ENCODE measurements at places on chromosomes 2 and 18. TPM values are rescaled to one million over a fixed set of nuclear protein-coding genes. Genes with fewer than 3 reads are reported as not detected.

DNA sequence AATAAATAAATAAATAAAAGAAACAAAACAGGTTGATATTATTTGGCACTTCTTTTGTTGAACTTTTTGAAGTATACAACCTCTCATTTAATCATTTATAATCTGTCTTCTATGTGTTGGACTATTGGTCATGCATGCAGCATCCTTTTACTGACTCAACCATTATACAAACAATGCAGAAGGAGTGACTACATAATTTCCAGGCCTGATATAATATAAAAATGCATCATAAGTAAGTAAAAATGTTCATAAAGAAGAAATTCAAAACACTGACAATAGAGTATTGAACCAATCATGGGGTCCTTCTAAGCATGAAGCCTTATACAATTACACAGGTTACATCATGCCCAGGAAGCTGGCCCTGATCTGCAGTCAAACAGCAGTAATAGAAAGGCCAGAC lies 141.5 kb upstream of the FN1 start:
- no peak for DNase-seq

DNA sequence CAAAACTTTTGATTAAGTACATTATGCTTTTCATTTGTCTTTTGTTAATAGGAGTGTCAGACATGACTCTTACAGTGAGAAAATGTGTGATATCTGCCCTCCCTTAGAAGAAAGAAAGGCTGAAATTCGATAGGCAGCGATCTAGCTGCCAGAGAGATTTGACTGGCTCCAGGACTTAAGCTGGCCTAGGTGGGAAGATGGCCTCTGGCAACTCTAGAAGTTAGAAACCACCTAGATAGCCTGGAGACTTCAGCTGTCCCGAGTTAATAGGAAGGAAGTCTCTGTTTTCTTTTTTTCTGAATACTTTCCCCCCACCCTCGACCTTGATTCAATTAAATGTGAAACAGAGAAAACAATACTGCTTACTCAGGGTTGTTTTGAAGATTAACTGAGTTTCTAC lies 1194.7 kb upstream of the CRIM1 start:
- DNase-seq, result no peak

- no peak for DNase-seq
These were observed 20.9 kb downstream of the NETO1 start for GRCh38 chr18:72846736-72847533.

GRCh38 chr2:176819306-176819705 lies 393.3 kb upstream of the HNRNPA3 start:
- no peak for DNase-seq

- no peak for DNase-seq
These were observed 31.9 kb downstream of the ABHD3 start for GRCh38 chr18:21672521-21673267.

DNA sequence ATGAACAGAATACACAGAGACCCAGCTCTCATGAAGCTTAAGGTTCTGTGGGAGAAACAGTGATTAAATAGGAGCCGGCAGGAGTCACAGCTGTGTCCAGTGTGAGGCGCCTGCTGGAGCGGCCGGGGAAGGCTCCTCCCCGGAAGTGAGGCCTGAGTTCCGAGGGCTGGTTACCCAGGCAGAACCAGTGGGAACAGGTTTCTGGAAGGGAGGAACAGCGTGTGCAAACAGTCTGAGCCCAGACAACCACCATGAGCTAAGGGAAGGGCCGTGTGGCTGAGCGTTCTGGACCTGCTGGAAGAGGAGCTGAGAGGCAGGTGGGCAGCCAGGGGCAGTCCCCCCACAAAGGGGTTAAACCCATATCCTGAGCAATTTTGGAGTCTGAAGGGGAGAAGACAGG lies 26.0 kb upstream of the NPAS2 start:
- no peak for DNase-seq

DNA sequence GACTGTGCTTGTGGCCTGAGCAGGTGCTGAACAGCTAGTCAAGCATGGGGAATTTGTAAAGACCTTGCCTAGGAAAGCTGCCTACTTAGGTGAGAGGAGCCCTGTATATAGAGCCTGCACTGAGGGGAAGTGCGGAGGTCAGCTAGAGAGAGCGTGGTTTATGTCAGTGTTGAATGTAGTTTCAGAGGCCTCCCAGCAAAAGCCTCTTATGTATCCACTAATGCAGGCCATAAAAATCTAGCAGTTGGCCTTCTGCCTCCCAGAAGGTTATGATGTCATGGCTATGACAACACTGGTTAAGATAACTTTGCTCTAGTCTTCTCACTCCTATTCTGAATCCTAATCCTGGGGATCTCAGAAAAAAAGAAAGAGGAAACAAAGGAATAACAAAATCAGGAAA lies 88.9 kb downstream of the ASXL3 start:
- DNase-seq, result no peak

- DNase-seq, result no peak
These were observed 9.6 kb upstream of the RAB31 start for GRCh38 chr18:9698497-9698896.

- peak; percentile 32 for DNase-seq
These were observed 1.7 kb downstream of the EVA1A start for GRCh38 chr2:75558786-75559679.

C2orf80 gene
- total RNA-seq, result not detected

DPP10 gene
- total RNA-seq, result not detected

TMSB10 gene
- 2,196 TPM for total RNA-seq

ZNF638 gene
- total RNA-seq, result 90.2 TPM

GRCh38 chr2:201108341-201108740 lies 7.6 kb upstream of the CFLAR start:
- DNase-seq, result no peak

DNA sequence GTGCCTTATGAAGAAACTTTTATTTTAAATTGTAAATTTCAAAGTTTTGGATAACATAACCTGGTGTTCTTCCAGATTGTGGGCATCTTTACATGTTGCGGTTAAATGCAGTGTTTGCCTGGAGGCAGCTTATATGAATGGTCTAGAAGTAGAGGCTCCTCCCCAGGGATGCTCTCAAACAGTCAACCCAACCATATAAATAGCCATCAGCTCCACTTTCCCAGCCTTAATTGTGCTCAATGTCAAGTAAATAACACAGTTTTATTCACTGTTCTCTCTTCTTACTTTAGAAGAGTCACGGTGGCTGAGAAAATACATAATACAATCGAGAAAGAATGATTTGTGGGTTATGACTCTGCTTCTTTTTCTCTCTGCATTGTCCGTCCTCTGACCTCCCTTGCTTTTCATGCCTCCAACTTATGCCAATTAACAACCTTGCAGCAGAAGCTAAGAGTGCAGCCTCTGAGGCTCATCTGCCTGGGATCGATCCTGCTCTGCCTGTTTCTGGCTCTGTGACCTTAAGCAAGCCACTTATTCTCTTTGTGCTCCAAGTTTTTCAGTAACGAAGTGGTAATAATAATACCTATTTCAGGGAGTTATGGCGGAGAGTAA lies 100.3 kb downstream of the DAW1 start:
- DNase-seq, result no peak

DNA sequence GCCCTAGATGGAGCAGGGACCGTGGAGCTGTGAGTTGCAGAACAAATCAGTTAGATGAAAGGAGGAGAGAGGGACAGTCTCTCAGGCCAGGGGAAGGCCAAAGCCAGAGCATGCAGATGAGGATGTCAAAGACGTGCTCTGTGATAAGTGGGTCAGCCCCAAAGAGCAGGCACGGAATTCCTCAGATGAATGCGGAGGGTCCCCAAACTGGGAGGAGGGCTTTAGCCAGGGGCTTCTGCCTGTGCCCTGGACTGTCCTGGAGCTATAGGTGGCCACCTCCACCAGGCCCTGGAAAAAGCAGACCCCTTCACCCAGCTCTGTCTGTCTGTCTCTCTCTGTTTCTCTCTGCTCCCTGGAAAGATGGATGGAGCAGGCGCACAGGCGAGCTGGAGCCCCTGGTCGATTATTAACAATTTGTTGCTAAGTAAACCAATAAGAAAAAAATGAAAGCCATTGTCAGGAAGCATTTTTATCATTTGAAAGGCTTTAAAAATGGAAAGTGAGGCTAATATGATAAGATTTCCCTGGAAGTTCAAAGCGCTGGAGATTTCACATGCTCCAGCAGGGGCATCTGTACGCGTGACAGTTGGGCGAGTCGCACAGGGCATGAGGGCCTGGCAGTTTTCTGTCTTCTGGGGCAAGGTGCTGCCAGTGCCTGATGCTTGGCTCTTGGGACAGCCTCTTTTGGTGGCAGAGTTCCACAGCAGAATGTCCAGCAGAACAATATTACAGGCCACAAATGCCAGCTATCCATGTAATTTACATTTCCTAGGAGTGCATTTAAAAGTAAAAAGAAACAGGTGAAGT lies 241.0 kb downstream of the GLI2 start:
- no peak for DNase-seq

KLHL41 gene
- total RNA-seq, result 0.07 TPM

- no peak for DNase-seq
These were observed 46.5 kb downstream of the MBP start for GRCh38 chr18:77086034-77086433.

ABCG8 gene
- total RNA-seq, result not detected

LYPD1 gene
- total RNA-seq, result not detected

- DNase-seq, result peak; percentile 81
These were observed 76.8 kb downstream of the ZFP36L2 start for GRCh38 chr2:43149482-43150107.

ATOH8 gene
- not detected for total RNA-seq

DNA sequence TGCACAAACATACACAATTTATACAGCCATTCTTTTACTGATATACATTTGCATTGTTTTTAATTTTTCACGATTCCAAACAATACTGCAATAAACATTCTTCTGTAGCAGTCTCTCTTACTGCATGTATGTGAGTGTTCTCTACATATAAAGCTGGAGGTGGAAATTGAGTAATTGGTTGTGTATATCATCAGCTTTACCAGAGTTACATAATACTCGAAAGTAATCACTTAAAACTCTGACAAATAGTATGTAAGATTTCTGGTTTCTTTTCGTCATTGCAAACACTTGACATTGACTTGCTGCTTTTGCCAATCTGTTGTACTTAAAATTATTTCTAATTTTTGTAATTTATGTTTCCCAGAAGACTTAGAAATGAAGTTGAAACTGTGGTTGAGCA lies 110.2 kb downstream of the TDRD15 start:
- no peak for DNase-seq

DNA sequence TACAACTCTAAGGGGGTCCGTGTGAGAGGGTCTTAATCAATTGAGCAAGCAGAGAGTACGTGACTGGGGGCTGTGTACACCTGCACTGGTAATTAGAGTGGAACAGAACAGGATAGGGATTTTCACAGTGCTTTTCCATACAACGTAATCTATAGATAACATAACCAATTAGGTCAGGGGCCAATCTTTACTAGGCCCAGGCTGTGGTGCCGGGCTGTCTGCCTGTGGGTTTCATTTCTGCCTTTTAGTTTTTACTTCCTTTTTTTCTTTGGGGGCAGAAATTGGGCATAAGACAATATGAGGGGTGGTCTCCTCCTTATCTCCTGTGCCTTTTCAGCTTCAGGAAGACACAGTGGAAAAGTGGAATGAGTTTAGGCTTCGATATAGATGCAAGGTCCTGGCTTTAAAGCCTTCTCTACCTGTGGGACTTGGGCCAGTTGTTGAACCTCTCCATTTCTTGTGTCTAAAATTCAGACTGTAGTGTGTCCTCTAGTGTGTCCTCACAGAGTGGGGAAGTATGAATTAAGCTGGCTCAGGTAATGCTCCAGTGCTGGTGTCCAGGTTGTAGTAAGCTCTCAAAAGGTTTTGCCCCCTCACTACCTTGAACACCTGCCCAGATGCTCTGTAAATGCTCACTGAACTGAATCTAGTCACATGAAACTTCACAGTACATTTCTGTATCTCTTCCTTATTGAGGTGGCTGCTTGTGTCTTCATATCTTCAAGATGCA lies 422.8 kb downstream of the SETBP1 start:
- no peak for DNase-seq

- DNase-seq, result no peak
These were observed 393.9 kb upstream of the SLC14A2 start for GRCh38 chr18:45221363-45221762.

- DNase-seq, result no peak
These were observed 87.3 kb downstream of the COLEC12 start for GRCh38 chr18:413233-413632.

AMER3 gene
- not detected for total RNA-seq

DNMT3A gene
- 102 TPM for total RNA-seq
